ENCODE measurements at places on chromosomes 5 and 9. TPM values are rescaled to one million over a fixed set of nuclear protein-coding genes. Genes with fewer than 3 reads are reported as not detected.

GAS1 gene
- total RNA-seq, result 16.8 TPM

GRCh38 chr5:15074651-15075050 is 203.1 kb upstream of the ANKH start:
- DNase-seq, result no peak

GRCh38 chr9:79383096-79383495 is 188.7 kb upstream of the TLE4 start:
- no peak for DNase-seq

REXO4 gene
- total RNA-seq, result 22.6 TPM

LMX1B gene
- total RNA-seq, result 0.14 TPM

HTR4 gene
- total RNA-seq, result 0.43 TPM

IER5L gene
- total RNA-seq, result 9.6 TPM

- no peak for DNase-seq
These were observed 576.7 kb upstream of the ZNF462 start for GRCh38 chr9:106286249-106286648.

DNA sequence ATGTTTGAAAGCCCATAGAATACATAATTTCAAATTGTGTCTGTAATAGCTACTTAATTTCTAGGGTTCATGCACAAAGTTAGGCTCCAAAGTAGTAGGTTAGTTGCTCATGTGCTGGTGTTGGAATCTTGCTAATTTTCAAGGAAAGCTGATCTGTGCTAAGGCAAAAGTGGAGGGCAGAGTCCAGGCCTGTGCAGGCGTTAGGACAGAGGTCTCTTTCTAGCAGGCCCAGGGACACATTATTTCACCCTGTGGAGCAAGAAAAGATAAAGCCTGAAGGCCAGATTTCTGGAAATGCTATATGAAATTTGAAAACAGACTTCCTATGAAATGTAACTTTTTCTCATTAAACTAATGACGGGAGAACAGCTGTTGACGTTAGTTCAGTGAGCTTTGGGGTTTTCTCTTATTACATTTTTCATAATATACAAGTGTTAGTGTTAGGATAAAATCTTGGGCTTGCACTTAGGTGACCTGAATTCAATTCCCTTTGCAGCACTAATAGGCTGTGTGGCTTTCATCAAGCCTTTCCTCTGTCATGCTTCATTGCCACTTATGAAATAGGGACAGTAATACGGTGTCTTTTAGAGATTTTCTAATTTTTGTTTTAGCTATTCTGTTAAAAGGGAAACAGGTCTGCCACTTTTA is 196.7 kb upstream of the HAPLN1 start:
- DNase-seq, result no peak

SCGB3A1 gene
- total RNA-seq, result 86.9 TPM

GRCh38 chr5:24385070-24385469 is 259.7 kb downstream of the CDH10 start:
- no peak for DNase-seq

- no peak for DNase-seq
These were observed 114.8 kb downstream of the TLE4 start for GRCh38 chr9:79686381-79687130.

DNA sequence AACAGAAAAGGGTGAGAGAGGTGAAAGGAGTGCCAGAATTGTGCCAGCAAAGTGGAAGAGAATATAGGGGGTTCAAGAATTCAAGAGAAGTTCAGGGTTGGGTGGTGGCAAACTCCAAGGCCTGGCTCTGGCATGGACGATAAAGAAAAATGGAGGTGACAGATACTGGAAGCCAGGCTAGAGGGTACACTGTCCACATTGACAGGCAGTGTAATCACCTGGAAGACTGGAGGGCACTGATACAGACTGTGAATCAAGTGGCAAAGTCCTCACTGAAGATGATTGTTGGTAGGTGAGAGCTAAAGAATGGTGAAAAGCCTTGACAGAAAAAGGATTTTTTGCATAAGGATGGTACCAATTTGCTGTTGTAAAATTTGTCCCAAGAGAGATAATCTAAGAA is 7.1 kb downstream of the SAR1B start:
- no peak for DNase-seq

DNA sequence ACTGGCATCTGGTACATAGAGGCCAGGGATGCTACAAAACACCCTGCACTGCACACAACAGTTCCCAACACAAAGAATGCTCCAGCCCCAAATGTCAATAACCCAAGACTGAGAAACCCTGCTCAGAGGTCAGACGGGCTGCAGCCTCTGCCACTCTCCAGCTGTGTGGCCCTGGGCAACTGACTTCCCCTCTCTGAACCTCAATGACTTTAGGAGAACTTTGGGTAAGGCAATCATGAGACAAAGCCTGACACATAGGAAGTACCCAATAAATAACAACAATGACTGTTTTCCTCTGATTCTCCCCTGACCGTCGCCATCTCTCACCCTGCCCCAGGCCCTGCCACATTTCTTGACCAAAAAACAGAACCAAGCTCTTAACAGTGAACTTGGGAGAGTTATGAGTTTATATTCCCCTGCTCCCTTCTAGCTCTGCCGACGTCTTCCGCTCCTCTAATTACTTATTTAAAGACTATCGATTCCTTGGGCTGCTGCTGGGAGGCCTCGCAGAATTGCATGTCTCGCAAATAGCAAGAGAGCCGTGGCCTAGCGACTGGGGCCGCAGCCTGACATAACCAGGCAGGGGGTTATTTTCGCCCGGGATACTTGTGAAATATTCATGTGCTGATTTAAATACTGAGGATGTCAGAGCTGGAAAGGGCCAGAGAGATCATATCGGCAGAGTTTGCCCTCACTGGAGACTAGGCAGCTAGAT is 24.5 kb upstream of the CRB2 start:
- no peak for DNase-seq

- no peak for DNase-seq
These were observed 38.3 kb downstream of the FNIP1 start for GRCh38 chr5:131758520-131758900.

GRCh38 chr5:179530069-179530998 is 20.0 kb upstream of the RUFY1 start:
- peak; percentile 83 for DNase-seq

TCOF1 gene
- total RNA-seq, result 31.1 TPM

KCTD16 gene
- total RNA-seq, result 5.1 TPM

C8G gene
- total RNA-seq, result 1.1 TPM

CENPH gene
- 1.6 TPM for total RNA-seq

DNA sequence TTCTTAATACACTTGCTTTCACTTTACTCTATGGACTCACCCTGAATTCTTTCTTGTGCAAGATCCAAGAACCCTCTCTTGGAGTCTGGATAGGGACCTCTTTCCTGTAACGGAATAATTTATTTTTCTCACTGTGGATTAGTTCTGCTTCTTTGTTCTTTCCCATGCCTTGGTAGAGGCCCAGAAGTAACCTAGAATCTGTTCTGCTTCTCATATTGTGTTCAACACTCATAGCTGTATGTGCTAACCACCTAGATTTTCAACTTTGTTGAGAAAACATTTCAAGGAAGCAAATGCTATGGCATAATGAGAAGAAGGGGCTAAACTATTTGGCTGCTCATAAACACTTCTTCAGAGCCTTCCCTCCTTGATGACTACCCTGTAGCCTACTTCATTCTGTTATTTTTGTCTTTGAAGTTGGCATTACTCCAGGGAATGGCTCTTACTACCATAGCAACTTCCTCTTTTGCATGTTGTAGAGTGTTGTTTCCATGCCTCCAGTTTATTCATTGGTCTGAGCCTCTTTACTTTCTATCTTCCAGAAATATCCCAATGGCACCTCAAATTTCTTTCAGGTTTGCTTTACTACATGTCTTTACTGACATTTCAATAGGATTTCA is 74.3 kb downstream of the KIAA0825 start:
- DNase-seq, result no peak

GRCh38 chr9:130150779-130151382 is 21.3 kb upstream of the NCS1 start:
- no peak for DNase-seq

- DNase-seq, result no peak
These were observed 1.7 kb downstream of the KCNT1 start for GRCh38 chr9:135703726-135704125.

FAM120AOS gene
- total RNA-seq, result 46.0 TPM

PTTG1 gene
- total RNA-seq, result 5.6 TPM

P4HA2 gene
- total RNA-seq, result 79.0 TPM

- DNase-seq, result no peak
These were observed 45.2 kb upstream of the HMCN2 start for GRCh38 chr9:130220352-130220751.

ADGRD2 gene
- not detected for total RNA-seq

GRCh38 chr5:37631939-37632338 is 207.9 kb downstream of the GDNF start:
- no peak for DNase-seq

DNA sequence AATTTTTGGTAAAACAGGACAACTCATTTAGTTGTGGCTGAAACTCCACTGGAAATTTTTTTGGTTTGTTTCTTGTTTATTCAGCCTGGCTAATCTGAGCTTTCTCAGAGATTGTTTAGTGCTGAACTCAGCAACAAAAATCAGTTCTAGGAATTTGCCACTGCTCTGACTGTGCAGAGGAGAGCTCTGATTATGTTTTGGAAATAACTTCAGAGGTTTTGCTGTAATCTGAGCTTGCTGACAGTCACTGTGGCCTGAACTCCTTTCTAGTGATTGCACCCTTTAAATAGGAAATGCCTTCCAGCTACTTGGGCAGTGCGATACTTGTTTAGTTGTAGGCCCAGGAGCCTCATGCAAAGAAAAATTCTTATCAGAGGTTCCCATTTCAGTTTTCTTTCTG is 60.2 kb downstream of the OSTF1 start:
- DNase-seq, result no peak

GRCh38 chr9:90343991-90344390 is 298.6 kb downstream of the DIRAS2 start:
- DNase-seq, result no peak

- no peak for DNase-seq
These were observed 692.9 kb upstream of the EDIL3 start for GRCh38 chr5:85077581-85077980.

GRCh38 chr5:147688656-147689356 is 93.7 kb downstream of the JAKMIP2 start:
- no peak for DNase-seq

EIF4E1B gene
- total RNA-seq, result not detected

FAM53C gene
- 23.0 TPM for total RNA-seq

- no peak for DNase-seq
These were observed 1115.5 kb downstream of the TAF11L14 start for GRCh38 chr5:18749763-18750162.

ACTBL2 gene
- total RNA-seq, result not detected

- DNase-seq, result peak; percentile 75
These were observed 2.0 kb downstream of the BRD3 start for GRCh38 chr9:134065612-134066419.

GRCh38 chr5:171869956-171870355 is 84.3 kb downstream of the SMIM23 start:
- DNase-seq, result no peak
